ENCODE measurements at places on chromosomes 3 and 15. TPM values are rescaled to one million over a fixed set of nuclear protein-coding genes. Genes with fewer than 3 reads are reported as not detected.

Gene GALNT15
- total RNA-seq = 7.1 TPM

Gene NR1I2
- not detected for total RNA-seq

Gene COL7A1
- 12.7 TPM for total RNA-seq

Gene CACNA2D2
- total RNA-seq = not detected

Gene LYZL4
- total RNA-seq = not detected

Gene FGD5
- under 0.01 TPM for total RNA-seq

Gene BLM
- 1.4 TPM for total RNA-seq

Gene MASP1
- 1.2 TPM for total RNA-seq

Gene ECE2
- total RNA-seq = not detected

Gene GP5
- 0.36 TPM for total RNA-seq

Gene PRKCI
- total RNA-seq = 54.8 TPM

Gene UCN2
- 0.29 TPM for total RNA-seq

Gene ATP8B4
- 1.1 TPM for total RNA-seq

Gene LMCD1
- total RNA-seq = 213 TPM

Gene CFAP20DC
- 2.2 TPM for total RNA-seq

Gene PRR20G
- total RNA-seq = not detected

Gene NCKIPSD
- total RNA-seq = 17.7 TPM

Gene CILP
- under 0.01 TPM for total RNA-seq

Gene FEZF2
- total RNA-seq = not detected
